Stimulated activated CD4-positive, alpha-beta T cell treated with anti-CD3 and anti-CD28 coated beads, Interleukin-12 subunit alpha, Interleukin-12 subunit beta, amount 100 ng/mL, for 24 hours (primary cell): ENCODE measurements at places on chromosomes 12 and 14.

DNA sequence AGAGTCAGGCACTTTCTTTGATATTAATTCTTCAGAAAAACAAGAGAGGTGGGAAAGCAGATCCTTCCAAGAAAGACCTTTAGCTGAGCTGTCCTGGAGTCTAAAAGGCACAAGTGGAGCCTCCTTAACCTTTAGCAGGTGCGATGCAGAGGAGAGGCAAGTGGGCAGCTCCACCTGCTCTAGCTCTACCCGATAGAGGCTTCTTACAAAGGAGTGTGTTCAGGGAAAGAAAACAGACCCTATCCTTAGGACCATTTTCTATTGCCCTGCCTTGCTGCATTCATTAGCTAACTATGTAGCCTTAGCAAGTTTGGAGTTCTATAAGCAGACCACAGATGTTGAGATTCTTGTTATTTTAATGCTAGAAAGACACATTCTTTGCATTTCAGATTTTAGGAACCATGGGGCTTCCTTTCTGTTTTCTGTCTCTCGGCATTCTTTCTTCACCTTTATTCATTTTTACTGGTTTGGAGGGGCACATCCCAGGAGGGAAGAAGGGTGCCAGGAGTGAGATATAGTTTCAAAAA, 214.5 kb downstream of the EGLN3 start:
- no peak for DNase-seq

DNA sequence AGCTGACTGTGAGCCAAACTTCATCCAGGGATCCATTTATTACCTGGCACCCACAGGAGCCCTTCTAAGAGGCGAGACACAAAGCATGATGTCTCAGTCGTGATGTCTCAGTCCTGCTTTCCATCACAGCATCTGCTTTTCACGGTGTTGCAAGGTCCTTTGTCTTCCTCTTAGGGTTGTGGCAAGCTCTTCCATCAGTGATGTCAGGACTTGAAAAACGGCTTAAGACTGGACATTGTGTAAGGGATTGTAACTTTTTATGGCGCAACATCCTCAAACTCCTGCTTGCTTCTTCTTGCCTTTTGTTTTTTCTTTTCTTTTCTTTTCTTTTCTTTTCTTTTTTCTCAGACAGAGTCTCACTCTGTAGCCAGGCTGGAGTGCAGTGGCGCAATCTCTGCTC, 586.5 kb upstream of the TMEM132C start:
- no peak for DNase-seq

GRCh38 chr12:118398940-118399339, 22.6 kb downstream of the SUDS3 start:
- no peak for DNase-seq

DNA sequence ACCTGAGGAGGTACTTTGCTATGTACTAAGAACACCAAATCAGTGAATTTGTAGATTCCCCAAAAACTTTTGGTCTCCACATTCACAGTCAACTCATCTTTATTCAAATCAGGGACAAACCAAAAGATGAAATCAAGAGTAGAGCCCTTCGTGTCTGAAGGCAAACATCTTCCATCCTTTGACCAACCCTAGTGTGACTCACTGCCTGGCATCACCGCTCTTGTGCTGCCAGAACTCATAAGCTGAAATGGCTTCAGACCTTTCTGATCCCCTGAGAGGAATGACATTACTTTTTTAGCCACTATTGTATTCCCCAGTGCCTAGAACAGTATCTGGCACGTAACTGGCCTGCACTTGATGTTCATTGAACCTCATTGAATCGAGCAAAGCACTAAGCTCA, 50.1 kb downstream of the GOLGA5 start:
- DNase-seq, result no peak

DNA sequence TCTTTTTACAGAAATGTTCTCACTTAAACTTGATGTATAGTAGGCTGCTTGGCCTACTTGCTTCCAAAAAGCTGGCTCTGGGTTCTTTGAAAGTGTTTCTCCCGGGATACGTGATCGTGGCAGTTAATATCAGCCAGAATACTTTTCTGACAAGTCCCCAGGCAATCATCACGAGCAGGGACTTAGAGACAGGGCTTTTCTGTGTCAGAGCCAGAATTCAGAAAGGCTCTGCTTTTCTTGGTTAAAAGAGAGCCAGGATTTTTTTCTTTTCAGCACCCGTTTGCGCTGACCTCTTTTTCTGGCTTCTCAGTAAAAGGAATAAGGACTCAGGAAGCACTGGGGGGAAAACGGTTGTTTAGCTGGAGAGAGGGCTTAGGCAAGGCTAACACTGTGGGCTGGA, 57.8 kb upstream of the ARHGAP5 start:
- no peak for DNase-seq

DNA sequence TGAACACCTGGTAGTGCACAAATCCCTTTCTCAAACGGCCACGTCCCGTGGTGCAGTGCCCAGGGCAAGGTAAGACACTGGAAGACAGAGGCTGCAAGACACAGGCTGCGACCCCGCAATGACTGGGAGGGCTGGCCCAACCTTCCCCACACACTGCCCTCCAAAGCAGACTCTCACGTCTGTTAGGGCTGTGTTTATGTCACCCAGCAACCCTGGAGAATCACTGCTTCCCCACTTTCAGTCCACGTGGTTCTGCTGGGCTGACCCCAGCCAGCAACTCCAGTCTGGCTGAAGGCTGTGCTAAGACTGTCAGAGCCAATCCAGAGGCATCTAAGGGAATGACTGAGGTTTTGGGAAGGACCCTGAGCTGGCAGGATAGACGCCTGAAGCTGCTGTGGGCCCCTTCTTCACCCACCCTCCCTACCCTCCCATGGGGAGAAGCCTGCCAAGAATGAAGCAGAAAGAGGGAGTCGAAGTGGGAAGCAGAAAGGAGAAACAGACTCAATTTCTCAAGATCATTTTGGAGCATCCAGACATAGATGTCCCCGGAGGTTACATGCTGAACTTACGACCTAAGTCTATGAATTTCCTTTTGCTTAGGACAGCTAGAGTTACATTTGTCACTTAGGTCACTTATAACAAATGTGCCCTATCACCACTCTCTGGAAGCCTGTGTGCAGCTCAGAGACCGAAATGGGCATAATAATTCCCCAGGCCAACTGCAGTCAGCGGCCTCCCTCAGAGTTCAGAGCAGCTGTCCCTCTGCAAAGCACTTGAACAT, 11.7 kb downstream of the KDM2B start:
- no peak for DNase-seq

- DNase-seq, result no peak
These were observed 904 bp downstream of the CACNA1C start for GRCh38 chr12:2053691-2054090.

DNA sequence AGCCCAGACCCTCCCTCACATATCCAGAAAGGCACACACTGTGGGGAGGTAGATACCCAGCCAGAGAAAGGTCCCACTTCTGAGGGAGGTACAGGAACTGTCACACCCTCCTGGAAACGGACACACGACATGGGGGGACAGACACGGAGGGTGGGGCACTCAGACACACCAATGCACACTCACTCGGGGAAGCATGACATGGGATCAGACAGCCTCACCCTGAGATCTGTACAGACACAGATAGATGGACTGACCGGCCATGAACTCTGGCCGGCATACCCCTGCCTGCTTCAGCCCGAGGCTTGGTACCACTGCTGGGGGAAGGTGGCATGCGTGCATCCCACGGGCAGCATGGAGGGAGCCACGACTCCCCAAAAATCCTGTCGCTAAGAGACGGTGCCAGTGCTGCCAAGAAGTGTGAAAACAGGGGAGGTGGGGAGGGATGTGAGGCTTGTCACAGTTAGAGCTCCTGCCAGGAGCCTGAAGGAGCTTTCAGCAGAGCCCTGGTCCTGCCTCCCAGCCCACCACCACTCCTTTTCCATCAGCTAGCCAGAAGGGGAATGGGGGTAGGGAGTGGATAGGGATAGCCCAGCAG, 571 bp downstream of the CPNE6 start:
- DNase-seq, result no peak

GRCh38 chr14:100747021-100747586, 20.4 kb downstream of the DLK1 start:
- DNase-seq, result no peak

- no peak for DNase-seq
These were observed 9.4 kb upstream of the LRP1-AS start for GRCh38 chr12:57156701-57157403.

- no peak for DNase-seq
These were observed 150.3 kb upstream of the PTPRQ start for GRCh38 chr12:80293759-80294158.

DNA sequence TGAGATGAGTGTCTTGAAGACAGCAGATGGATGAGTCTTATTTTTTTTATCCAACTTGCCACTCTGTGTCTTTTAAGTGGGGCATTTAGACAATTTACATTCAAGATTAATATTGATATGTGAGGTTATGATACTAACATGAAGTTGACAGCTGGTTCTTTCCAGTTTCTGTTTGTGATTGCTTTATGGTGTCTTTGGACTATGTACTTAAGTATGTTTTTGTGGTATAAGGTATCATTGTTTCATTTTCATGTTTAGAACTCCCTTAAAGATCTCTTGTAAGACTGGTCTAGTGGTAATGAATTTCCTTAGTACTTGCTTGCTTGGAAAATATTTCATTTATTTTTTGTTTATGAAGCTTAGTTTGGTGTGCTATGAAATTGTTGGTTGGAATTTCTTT, 550.3 kb upstream of the NOVA1 start:
- DNase-seq, result no peak

GRCh38 chr12:111596985-111597830, 1.9 kb downstream of the ATXN2 start:
- no peak for DNase-seq

GRCh38 chr12:128387811-128388422, 120.9 kb downstream of the TMEM132C start:
- no peak for DNase-seq

GRCh38 chr14:99395909-99396530, 84.6 kb downstream of the SETD3 start:
- DNase-seq, result no peak

GRCh38 chr12:67534046-67534445, 114.5 kb upstream of the DYRK2 start:
- no peak for DNase-seq

GRCh38 chr12:130711756-130712155, 4.3 kb downstream of the RIMBP2 start:
- no peak for DNase-seq

DNA sequence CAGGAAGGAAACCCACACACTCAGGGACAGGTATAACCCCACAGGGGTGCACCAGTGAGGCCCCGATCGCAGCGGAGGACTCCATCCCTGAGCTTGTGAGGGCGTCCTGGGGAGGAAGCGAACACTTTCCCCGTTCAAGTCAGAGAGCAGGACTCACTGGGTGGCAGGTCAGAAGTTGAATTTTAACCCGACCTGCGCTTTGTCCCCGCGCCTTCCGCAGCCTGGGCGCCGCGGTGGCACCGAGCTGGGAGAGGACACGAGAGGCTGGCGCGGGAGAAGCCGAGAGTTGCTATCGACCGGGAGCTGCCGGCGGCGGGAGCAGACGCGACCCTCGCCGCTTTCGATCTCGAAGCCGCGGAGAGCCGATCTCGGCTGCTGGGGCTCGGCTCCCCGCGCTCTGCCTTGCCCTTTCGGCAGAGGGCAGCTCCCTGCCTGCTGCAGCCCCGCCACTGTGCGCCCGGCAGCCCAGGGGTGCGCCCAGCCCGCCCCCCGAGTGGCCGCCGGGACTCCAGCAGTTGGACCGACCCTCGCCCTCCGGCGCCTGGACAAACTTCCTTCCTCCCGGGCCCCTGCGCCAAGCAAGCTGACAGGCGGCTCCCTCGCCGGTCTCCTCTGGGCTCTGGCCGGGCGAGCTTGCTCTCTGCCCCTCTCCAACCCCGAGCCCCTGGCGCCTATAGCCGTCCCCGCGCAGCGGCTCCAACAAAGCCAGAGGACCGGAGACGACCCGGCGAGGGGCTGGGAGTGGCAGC, 918 bp downstream of the LIN7A start:
- no peak for DNase-seq

DNA sequence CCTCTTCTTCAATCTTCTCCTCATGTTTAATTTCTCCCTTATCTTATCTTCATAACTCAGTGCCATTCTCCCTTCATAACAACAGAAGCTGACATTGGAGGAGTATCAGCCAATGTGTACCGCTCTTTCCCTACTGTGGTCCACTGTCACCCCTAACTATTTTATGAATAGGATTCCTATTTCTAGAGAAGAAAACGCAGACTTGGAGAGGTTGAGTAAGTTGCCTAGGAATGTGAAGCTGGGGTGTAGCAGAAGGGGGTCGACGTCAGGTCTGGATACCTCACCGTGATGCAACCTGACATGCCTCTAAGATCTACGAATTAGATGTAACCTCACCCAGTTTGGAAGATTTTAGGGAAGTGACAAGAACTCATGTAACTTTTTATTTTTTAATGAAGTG, 17.1 kb downstream of the LMO3 start:
- DNase-seq, result no peak

GRCh38 chr14:94034886-94035285, 8.7 kb downstream of the OTUB2 start:
- no peak for DNase-seq

GRCh38 chr14:76490735-76491134, 114.8 kb downstream of the ESRRB start:
- no peak for DNase-seq

DNA sequence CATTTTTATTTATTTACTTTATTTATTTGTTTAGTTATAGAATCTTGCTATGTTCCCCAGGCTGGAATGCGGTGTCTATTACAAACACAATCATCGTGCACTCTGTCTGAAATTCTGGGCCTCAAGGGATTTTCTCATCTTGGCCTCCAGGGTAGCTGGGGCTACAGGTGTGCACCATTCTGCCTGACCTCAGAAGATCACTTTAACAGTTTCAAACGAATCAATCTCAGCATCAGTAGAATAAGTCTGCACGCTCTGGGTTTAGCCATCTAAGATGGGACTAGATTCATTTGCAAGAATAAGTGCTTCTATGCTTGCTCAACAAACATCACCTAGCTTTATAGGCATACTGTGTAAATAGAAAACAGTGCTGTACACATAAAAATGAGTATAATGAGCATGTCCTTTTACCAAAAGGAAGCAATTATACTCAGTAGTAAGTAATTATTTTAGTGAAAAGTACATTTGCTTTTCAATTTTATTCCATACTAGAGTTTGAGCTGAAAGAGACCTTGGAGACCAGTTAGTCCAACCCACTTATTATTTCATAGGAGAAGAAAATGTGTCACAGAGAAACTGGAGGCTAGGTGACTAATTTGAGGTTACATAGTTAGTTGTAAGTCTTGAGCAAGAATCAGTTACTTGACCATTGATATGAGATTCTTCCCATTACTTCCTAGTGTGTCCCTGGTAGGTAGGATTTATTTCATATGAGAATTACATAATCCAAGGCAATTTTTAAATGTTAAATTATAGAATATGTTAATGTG, 456.5 kb upstream of the LMO3 start:
- DNase-seq, result no peak
